ENCODE measurements at places on chromosomes 2 and 18.

- DNase-seq, result no peak
These were observed 97.2 kb downstream of the ARL4C start for GRCh38 chr2:234399451-234400246.

GRCh38 chr2:101751875-101752619, 54.5 kb downstream of the MAP4K4 start:
- DNase-seq, result no peak

DNA sequence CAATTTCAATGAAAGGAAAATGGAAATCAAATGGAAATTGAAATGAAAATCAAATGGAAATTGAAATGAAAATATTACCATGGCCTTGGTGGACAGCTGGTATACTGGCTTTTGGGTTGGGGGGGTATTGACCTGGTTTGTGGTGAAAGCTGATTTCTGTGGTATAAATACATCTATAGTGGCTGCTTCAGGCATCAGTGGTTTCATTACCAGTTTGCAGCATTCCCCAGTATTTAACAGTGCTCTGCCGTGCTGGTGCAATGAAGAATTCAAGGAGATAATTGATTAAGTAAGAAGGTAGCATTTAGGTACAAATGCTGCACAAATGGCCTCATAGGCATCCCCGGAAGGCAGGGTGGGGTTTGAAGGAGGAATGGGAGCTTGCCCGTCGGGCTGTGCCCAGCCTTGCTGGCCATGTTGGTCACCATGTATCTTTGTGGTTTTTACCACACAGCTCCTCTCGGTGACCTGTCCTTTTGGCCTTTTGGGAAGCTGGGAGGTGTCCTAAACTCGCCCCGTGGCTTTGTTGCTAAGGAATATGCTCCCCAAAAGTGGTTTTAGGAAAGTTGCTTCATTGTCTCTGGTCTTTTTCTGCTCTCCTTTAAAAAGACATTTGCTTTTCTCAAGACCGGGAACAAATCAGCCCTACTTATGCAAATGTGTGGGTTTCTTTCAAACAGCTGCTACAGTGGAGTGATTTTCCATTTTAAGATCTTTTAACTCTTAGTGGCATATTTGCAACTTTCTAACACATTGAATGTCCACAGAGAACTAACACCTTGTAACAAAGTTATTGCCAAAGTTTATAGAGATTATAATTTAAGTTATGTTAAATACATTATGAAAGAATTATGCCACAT, 28.6 kb downstream of the SNTG2 start:
- DNase-seq, result no peak

DNA sequence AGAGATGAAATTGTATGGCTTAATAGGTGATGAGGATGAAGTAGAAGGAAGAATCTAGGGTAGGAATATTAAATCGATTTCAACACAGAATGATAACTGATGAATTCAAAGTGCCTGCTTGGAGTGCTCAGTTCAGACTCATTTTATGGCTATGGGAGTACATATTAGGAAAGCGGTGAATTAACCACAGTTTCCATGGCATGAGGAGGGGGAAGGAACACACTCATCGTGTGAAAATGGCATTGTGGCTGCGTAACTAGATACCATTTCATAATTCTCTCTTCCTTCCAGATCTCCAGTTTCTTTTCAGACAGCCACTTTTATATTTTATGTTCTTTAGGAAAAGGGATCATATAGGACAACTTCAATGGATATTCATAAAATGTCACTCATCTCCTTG, 232.3 kb upstream of the KCNJ3 start:
- DNase-seq, result no peak

DNA sequence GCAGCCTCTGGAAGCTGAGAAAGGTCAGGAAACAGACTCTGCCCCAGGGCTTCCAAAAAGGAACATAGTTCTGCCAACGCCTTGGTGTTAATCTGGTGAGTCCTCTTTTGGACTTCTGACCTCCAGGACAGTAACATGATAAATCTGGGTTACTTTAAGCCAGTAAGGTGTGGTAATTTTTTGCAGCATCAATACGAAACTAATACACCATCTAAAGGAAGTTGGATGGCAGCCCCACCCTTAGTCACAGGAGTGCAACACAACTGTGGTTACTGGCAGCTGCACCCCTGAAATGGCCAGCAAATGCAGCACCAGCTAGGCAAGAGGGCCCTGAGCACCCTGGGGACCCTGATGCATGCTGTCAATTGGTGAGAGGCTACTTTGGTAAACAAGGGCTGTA, 25.8 kb downstream of the CREG2 start:
- DNase-seq, result peak; percentile 46

DNA sequence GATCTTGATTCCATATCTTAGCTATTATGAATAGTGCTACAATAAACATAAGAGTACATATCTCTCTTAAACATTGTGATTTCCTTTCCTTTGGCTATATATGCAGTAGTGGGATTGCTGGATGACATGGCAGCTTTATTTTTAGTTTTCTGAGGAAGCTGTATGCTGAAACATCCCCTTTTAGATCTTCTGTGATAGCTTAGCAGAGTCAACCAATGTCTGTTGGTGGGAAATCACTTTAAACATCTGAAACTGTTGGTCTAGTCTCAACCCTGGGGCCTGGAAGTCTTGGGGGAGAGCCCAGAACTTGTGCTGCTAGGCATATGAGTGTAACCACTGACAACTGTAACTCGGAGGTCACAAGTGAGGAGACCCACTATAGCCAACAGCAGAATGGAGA, 378.6 kb upstream of the SLC14A2 start:
- no peak for DNase-seq

DNA sequence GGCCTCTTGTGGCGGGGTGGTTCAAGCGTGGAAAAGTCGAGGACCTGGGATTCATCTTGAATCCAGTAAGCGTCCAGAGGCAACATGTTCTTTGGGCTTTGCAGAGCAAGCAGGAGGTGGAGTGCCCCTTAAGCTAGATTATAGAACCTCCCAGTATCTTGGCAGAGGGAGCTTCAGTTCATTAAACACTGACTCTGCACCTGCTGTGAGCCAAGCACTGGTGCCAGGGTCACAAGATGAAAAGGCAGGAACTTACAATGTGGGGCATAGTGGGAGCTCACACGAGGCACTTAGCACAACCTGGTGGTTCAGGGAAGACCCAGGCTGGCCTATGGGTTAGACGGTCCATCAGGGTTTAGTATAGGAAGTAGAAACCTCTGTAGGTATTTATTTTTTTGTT, 7.4 kb upstream of the FZD5 start:
- DNase-seq, result no peak

DNA sequence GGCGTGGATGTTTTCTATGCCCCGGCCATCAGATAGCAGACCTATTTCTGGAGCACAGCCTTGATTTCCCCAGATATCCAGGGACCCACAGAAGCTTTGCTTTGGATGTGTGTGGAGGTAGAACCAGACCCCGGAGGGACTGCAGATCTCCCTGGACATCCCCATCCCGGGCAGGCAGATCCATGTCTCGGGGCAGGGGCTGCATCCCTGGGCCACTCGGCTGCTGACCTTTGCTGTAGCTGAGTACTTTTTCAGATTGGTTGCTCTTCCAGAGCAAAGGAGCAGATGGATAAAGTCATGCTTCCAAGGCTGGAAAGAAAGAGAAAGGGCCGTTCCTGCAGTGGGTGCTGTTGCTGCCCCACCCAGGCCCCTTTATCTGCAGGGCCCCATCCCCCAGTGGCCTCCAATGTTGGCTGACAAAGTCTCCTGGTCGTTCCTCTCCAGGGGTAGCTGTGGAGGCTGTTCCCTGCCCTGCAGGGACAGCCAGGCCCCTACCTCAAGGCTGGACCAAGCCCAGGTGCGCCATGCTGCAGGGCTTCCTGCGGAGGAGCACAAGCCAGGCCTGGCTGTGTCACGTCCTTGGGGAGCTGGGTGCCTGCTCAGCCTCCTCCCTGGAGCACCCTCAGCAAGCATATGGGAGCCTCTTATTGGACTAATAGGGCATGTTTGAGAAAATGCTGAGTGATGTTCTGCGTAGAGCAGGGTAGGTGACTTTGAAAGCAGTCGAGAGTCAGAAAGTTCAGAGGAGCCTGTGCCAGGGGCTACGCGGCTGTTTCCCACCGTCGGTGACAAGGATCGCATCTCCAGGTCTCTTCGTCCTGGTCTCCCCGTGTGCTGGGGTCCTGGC, 68.4 kb downstream of the TPO start:
- no peak for DNase-seq

DNA sequence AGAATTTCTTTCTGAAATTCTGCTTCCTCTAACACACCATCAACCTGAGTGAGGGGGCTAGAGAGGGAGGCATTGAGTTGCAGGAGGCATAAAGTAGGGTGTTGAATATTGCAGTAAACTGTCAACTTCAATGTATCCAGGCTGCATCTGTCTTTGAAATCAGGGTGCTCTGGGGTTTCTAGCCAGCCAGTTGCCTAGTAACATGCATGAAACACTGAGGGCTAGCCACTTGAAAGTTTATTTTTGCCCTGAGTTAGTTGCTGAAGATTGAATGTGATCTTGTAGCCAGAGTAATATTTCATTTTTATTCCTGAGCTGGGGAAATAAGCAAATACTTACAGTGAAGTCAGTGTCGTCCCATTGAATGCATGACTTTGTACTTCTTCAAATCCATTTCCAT, 41.9 kb downstream of the LHCGR start:
- DNase-seq, result peak; percentile 8

GRCh38 chr2:144747571-144747970, 227.7 kb upstream of the ZEB2 start:
- DNase-seq, result no peak

GRCh38 chr2:196167666-196168065, 3.7 kb downstream of the STK17B start:
- no peak for DNase-seq

GRCh38 chr18:62497190-62497772, 25.5 kb upstream of the ZCCHC2 start:
- DNase-seq, result no peak

DNA sequence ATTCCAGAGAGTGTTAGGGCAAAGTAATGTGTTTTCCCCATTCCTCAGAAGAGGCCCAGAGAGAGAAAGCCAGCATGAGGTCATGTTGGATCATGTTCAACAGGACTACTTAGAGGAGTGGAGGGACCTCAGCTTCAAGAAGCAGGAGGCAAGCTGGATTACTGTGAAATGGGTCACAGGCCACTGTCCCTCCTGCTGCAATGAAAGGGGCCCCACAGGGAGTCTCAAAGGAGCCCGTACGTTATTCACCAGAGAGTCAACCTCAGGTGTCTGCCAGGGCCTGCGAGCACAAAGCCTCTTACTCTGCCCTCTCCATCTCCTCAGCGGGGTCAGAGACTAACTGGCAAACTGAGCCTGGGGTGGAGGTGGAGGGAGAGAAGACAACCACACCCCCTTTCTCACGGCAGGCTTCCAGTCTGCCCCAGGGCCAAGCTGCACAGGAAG, 27.2 kb upstream of the ACYP2 start:
- no peak for DNase-seq

DNA sequence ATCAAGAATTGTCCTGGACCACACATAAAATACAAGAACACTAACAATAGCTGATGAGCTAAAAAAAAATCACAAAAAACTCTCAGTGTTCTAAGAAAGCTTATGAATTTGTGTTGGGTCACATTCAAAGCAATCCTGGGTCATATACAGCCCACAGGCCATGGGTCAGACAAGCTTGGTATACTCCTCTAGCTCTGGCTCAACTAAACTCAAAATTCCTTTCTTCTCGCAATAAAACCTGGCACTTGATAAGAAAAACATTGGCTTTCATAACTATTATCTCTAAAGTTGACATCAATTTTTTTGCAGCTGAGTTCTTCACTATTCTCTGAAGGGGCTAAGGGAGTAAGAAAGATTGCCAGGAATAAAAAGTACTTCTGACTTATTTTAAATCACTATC, 38.3 kb downstream of the FBXO48 start:
- DNase-seq, result no peak

All from CD4-positive, alpha-beta T cell treated with Interleukin-6 at 100 ng/mL for 8 hours (primary cell).